ENCODE measurements at places on chromosomes 11 and 22.

DNA sequence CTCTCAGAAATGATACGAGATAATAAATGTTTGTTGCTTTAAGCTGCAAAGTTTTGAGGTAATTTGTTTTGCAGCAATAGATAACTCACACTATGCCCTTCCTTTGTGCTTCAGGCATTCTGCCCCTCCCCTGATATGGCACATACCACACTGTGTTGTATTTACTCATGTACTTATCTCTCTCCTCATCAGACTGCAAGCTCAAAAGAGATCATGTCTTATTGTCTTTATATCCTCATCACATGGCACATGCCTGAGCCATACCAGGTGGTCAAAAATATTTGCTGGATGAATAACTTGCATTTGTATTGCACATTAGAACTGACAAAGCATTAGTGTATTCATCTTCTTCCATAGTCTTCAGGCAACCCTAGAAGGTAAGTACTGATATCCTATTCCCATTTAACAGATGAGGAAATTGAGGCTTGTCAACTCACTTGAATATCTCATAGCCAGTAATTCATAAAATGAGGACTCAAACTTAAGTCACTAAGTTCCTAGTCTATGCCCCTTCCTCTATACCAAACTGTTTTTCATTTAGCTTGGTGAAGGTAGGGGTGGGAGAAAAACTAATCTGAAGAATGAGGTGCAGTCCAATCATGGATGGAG, 83.9 kb upstream of the EED start:
- DNase-seq, result peak; percentile 93

GRCh38 chr11:22275600-22275999, 62.6 kb upstream of the SLC17A6 start:
- no peak for DNase-seq

GRCh38 chr11:113827477-113827876, 47.9 kb downstream of the CLDN25 start:
- no peak for DNase-seq

DNA sequence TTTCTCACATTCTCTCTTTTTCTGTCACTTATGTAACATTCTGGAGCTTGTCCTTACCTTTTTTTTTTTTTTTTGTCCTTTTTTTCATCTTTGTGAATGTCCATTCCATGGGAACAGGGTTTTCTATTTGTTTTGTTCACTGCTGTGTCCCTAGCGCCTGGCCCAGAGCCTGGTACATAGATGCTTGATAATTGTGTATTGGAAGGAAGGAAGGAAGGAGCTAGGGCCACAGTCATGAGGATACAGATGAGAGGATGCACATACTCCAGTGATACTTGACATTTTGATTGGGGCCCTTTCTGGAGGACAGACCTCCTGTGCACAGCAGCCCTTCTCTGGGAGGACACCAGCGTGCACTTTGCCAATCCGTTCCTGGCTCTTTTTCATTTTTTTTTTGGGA, 68.9 kb downstream of the KIAA1671 start:
- DNase-seq, result no peak

DNA sequence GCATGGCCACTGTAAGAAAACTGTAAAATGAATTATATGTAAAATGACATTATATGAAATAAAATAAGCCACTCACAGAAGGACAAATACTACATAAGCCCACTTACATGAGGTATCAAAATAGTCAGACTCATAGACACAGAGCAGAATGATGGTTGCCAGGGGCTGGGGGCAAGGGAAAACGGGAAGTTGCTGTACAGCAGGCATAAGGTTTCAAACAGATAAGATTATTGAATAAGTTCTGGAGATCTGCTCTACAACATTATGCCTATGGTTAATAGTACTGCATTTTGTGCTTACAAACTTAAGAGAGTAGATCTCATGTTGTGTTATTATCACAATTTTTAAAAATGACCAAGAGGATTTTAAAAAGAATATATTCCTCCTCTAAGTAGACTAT, 32.7 kb upstream of the HEPHL1 start:
- DNase-seq, result no peak

GRCh38 chr11:16815047-16815767, 76.8 kb downstream of the C11orf58 start:
- no peak for DNase-seq

- peak; percentile 39 for DNase-seq
Measured at GRCh38 chr11:26950260-26950719, 43.6 kb upstream of the FIBIN start.

GRCh38 chr11:104841973-104842525, 56.2 kb downstream of the CASP12 start:
- DNase-seq, result no peak

DNA sequence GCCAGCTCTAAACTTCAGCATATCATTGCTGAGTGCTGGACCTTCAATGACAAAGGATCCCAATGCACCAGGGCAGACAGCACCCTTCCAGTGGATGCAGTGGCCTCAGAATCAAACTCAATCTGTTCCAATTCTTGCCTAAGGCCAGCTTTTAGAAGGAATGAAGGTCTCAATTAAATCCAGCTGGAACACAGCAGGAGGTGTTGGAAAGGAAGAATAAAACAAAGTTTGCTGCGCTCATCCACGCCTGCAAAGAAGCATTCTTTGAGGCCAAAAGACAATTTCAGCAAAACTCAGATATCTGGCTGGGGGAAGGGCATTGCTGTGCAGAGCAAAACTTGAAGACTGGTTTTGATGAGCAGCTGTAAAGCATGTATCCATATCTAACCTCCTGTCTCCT, 120.7 kb downstream of the CCDC81 start:
- no peak for DNase-seq

- no peak for DNase-seq
Measured at GRCh38 chr11:118215262-118215661, 9.5 kb downstream of the JAML start.

- DNase-seq, result no peak
Measured at GRCh38 chr11:59992425-59992824, 24.6 kb upstream of the OOSP4B start.

DNA sequence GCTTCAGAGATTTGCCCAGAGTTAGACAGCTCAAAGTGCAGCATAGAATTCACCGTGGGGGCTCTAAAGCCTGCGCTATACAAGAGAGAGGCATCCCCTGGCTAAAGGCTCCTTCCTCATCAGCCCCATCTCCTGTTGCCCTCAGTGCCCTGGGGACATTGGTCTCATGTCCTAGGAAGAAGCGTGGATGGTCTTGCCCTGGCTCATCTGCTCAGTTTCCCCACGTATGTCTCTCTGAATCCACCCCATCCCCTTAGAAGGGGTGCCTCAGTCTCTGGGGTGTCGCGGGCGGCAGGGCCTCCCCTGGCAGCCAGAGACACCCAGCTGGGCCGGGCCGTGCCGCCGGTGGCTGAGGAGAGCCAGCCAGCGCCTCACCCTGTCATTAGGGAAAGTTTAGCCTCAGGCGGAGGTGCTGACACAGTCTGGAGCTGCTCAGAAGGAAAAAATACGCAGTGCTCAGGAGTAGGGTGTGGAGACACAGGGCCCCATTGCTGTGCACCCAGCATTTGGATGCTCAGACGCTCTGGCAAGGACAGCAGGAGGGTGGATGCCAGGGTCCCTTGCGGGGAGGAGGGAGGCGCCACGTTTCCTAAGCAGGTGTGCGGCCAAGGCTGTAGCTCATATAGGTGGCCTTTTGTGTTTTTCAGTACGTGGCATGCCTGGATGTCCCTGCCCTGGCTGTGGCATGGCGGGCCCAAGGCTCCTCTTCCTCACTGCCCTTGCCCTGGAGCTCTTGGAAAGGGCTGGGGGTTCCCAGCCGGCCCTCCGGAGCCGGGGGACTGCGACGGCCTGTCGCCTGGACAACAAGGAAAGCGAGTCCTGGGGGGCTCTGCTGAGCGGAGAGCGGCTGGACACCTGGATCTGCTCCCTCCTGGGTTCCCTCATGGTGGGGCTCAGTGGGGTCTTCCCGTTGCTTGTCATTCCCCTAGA, 1.3 kb downstream of the SLC39A13 start:
- DNase-seq, result peak; percentile 85

DNA sequence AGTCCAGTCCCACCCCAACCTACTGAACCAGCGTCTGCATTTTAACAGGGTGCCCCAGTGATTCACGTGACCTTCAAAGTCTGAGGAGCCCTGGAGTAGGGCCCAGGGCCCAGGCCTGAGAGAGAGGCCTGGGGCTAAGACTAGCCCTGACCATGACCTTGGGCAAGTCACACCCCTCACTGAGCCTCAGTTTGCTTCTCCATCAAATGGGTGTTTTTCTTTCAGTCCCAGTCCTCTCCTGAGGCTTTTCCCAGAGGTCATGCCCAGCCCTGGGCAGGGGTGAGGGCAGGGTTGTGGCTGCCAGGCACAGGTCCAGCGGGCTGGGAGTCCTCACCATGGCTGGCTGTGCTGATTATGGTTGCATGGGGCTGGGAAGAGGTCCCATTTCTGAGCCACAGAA, 33.0 kb upstream of the GCAT start:
- DNase-seq, result no peak

- DNase-seq, result no peak
Measured at GRCh38 chr11:125425601-125426000, 70.5 kb downstream of the FEZ1 start.

GRCh38 chr11:76329084-76329648, 51.8 kb downstream of the THAP12 start:
- DNase-seq, result no peak

DNA sequence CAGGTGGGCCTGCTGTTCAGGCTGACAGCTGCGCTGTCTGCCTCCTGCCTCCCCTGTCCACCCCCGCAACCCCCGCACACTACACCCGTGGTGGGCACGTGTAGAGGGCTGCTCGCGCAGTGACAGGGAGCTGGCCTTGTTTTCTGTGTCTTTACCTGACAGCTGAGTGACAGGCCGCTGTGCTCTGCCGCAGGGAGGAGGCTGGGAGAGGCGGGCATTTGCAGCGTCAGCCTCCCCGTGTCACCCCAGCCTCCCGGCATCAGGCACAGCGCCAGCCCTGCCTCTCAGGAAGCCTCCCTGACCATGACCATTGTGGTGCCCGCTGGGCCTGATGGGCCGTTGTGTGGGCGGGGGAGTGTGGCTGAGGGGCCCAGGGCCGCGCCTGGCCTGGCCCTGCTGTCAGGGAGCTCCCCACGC, 32.0 kb upstream of the RELT start:
- DNase-seq, result no peak

GRCh38 chr11:119912229-119912628, 183.2 kb upstream of the NECTIN1 start:
- no peak for DNase-seq

DNA sequence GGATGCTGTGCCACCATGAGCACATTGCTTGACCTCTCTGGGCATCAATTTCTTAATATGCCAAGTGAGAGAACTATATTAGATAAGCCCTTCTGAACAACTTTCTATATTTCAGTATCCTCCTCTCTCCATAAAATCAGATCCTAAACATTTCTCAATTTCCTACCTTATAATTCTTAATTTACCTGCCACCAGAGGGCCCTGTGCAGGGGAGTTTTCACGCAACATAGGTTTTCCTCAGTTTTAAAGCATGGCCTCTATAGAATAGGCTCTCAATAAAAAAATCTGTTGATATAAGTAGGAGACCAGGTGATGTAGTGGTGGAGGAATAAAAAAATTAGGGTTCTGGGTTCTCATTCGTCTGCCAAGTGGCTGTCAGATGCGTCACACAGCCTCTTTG, 83.7 kb upstream of the DBX1 start:
- DNase-seq, result no peak

DNA sequence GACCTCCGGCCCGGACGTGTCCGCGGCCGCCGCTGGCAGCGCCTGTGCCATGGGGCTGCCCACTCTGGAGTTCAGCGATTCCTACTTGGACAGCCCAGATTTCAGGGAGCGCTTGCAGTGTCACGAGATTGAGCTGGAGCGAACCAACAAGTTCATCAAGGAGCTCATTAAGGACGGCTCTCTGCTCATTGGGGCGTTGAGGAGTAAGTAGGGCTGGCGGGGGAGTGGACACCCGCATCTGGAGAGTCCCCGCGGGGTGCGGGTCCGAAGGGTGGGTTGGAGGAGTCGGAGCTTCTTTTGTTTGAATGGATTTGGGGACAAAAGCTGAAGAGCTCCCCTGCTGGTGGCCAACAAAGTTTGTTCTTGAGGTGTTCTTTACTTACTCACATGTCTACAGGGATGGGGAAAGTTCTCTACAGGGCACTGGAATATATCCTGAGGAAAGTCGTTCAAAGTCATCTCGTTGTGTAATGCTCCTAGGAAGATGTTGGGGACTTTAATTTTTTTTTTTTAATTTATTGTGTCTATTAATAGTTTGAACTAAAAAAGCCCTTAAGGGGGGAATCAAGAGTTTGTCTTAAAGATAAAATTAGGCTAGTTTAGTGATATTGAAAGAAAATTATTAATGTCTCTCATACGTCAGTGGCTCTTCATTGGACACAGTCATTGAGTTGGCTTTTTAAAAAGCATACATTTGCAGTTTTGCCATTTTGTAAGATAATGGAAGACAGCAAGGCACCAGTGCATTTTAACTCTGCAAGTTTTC, 725 bp downstream of the ARHGAP42 start:
- peak; percentile 81 for DNase-seq

DNA sequence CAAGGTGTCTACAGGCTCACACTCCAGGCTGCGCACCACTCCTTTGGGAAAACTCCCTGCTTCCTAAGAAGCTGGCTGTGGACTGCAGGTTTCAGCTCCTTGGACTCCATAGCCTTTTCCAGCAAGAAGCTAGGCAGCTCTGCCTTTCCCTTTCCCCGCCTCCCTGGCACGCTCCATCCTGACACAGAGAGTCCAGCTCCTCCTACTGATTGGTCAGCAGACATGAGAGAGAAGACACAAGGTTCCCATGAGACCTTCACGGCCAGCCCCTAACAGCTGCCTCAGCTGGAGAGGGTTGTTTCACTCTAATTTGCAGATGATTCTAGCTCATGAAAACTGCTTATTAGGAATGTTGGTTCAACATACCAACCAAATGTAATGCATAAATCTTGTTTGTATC, 27.6 kb downstream of the TENM4 start:
- DNase-seq, result peak; percentile 72

DNA sequence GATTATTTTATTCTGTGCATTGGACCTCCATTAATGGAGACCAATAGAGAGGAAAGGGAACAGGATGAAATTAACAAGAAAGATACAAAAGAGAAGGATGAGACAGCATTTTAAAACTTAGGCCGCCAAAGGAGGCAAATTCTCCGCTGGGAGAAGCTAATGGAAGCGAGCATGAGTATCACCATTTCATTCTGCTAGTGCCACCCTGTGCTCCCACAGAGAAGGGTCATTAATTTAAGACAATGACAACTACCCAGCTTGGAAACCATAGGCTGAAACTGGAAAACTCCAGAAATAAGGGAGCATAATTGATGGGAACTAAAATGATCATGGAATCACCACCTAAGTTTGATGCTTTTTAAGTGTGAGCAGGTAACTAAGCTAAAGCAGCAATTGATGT, 69.2 kb downstream of the SLC36A4 start:
- no peak for DNase-seq

DNA sequence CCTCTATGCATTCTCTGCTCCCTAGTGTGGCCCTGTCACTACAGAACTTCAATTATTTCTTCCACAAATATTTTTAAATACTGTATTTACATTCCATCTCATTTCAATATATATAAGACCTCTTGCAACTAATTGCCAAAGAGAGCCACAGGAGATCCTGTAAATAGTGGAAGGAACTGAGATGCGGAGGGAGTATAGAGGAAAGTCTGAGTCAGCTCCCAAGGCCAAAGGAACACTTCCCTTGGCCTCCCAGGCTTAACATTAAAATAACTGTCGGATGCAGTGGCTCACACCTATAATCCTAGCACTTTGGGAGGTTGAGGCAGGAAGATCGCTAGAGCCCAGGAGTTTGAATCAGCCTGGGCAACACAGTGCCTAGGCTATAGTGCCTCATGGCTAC, 31.2 kb downstream of the RBFOX2 start:
- no peak for DNase-seq

- no peak for DNase-seq
Measured at GRCh38 chr11:129382583-129382982, 6.9 kb downstream of the BARX2 start.
